Naive B cell (primary cell): ENCODE measurements at places on chromosomes 2 and 18. TPM values are rescaled to one million over a fixed set of nuclear protein-coding genes. Genes with fewer than 3 reads are reported as not detected.

Gene CTIF
- polyA plus RNA-seq: 0.29 TPM

GRCh38 chr18:13611601-13612195 is 114.7 kb downstream of the FAM210A start:
- H3K27ac ChIP-seq: peak overlapping the region; percentile 99
- H3K27me3 ChIP-seq: no peaks in the 10 kb centered on the region
- no peaks in the 10 kb centered on the region for H3K36me3 ChIP-seq
- no peak for DNase-seq
- H3K4me3 ChIP-seq: peak overlapping the region; percentile 91

- H3K36me3 ChIP-seq: peaks cover 20% of the 10 kb centered on the region
- peaks cover 10% of the 10 kb centered on the region for H3K4me1 ChIP-seq
- H3K27me3 ChIP-seq: no peaks in the 10 kb centered on the region
- H3K4me3 ChIP-seq: no peak overlapping the region
These were observed 38.7 kb downstream of the PLEKHB2 start for GRCh38 chr2:131143803-131144202.

Gene NAT8
- polyA plus RNA-seq: not detected

GRCh38 chr2:35365859-35366258 is 989.7 kb upstream of the CRIM1 start:
- H3K36me3 ChIP-seq: no peaks in the 10 kb centered on the region
- H3K4me1 ChIP-seq: no peaks in the 10 kb centered on the region
- H3K27me3 ChIP-seq: no peaks in the 10 kb centered on the region
- H3K27ac ChIP-seq: no peak overlapping the region
- no peak for DNase-seq

- H3K4me1 ChIP-seq: peaks cover 17% of the 10 kb centered on the region
- H3K36me3 ChIP-seq: peaks cover 13% of the 10 kb centered on the region
- H3K27me3 ChIP-seq: no peaks in the 10 kb centered on the region
These were observed 24.9 kb downstream of the MTCL1 start for GRCh38 chr18:8730080-8730827.

Gene TMEM169
- not detected for polyA plus RNA-seq

- H3K4me3 ChIP-seq: no peak overlapping the region
- peaks cover 5% of the 10 kb centered on the region for H3K4me1 ChIP-seq
- H3K27me3 ChIP-seq: no peaks in the 10 kb centered on the region
- DNase-seq: no peak
These were observed 152.8 kb upstream of the VRK2 start for GRCh38 chr2:57893786-57894185.

DNA sequence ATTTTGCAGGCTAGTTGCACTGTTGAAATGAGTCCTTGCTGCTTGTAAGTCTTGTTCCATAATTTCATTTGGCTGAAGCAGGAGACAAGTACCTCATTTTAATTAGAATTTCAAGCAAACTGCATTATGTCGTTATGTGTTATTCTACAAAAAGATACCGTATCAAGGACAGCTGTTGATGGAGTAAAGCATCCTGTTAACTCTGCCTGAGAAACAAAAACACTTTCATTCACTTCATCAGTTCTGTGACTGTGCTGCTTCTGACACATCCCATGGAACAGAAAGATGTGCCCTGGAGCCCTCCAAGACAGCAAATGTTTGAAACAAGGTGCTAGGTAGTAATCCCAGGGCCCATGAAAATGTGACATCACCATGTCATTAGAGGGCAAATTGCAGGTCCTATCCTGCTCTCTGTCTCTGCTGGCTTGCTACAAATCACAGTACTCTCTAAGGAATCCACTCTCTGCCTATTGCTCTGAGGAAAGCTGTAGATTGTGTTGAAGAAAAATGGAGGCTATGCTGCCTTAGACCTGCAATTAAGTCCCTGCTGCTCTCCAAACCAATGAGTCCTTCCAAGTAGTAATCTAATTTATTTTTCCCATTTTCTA is 209.7 kb upstream of the PARD3B start:
- no peak overlapping the region for H3K27ac ChIP-seq
- H3K4me1 ChIP-seq: no peaks in the 10 kb centered on the region
- no peak for DNase-seq
- H3K4me3 ChIP-seq: no peak overlapping the region
- H3K27me3 ChIP-seq: peaks cover 19% of the 10 kb centered on the region

Gene GRB14
- polyA plus RNA-seq: not detected

DNA sequence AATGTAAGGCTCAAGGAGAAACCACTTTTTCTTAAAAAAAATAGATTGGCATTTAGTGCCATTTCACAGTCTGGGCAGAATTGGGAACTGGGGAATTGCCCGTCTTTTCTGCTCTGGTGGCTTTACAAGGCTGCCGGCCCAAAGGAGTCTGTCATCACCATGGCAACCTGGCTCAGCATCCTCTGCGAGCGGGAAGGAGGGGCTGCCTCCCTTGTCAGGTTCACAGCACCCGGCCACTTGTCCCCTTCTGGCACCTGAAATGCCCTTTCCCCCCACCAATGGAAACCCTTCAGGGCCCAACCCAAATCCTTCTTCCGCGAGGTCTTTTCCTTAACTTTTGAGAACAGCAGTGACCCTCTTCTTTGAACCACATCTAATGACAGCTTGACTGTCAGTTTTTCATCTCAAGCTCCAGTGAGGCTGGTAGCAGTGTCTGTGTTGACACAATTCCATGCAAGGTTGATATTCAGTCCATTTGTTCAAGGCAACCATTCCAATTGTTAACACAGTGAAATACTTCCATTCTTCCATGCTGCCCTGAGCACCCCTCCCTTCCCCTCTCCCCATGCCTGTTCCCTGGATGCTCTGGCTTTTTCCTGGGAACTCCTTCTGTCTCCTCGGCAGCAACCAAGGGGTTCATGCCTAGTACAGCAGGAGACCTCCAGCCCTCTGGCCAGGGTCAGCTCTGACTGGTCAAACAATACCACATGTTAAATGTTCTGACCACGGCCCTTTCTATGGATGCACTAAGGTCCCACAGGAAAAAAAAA is 79.6 kb downstream of the DNER start:
- peaks cover 21% of the 10 kb centered on the region for H3K27me3 ChIP-seq
- H3K27ac ChIP-seq: no peak overlapping the region
- peak overlapping the region; percentile 42 for H3K4me3 ChIP-seq
- DNase-seq: no peak
- no peaks in the 10 kb centered on the region for H3K36me3 ChIP-seq

Gene DNER
- not detected for polyA plus RNA-seq

DNA sequence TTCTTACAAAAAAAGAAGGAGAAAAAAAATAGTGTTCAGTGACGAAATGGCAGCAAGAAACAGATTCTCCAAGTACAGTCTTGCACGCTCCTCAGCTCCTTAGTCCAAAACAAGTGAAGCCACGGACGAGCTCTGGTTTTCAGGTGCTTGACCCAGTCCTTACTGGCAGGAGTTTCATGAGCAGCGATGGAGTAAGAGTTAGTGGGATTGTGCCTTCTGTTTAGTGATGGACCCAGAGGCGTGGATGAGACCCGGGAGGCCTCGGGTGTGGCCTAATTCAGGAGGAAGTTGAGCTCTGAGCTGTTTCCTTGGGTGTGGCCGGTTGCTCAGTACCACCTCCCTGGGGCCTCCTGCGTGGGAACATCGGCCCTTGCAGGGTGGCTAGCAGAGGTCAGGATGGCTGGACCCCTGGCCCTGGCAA is 52.0 kb downstream of the KIF5C start:
- DNase-seq: peak; percentile 4
- peak overlapping the region; percentile 88 for H3K27ac ChIP-seq
- no peaks in the 10 kb centered on the region for H3K36me3 ChIP-seq

GRCh38 chr2:156057647-156058046 is 274.9 kb downstream of the NR4A2 start:
- no peaks in the 10 kb centered on the region for H3K36me3 ChIP-seq
- H3K27ac ChIP-seq: no peak overlapping the region
- H3K4me1 ChIP-seq: no peaks in the 10 kb centered on the region
- no peak overlapping the region for H3K4me3 ChIP-seq
- DNase-seq: no peak

GRCh38 chr2:11903085-11903606 is 156.7 kb downstream of the LPIN1 start:
- no peak for DNase-seq
- peaks cover 44% of the 10 kb centered on the region for H3K4me1 ChIP-seq
- no peaks in the 10 kb centered on the region for H3K27me3 ChIP-seq
- H3K4me3 ChIP-seq: no peak overlapping the region

DNA sequence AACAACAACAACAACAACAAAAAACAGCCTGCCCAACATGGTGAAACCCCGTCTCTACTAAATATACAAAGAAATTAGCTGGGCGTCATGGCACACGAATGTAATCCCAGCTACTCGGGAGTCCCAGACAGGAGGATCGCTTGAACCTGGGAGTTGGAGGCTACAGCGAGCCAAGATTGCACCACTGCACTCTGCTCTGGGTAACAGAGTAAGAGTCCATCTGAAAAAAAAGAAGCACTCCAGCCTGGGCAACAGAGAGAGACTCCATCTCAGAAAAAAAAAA is 344.1 kb upstream of the PLGLB2 start:
- H3K4me3 ChIP-seq: peak overlapping the region; percentile 33
- no peaks in the 10 kb centered on the region for H3K36me3 ChIP-seq
- H3K27me3 ChIP-seq: no peaks in the 10 kb centered on the region
- no peaks in the 10 kb centered on the region for H3K4me1 ChIP-seq
- no peak for DNase-seq

DNA sequence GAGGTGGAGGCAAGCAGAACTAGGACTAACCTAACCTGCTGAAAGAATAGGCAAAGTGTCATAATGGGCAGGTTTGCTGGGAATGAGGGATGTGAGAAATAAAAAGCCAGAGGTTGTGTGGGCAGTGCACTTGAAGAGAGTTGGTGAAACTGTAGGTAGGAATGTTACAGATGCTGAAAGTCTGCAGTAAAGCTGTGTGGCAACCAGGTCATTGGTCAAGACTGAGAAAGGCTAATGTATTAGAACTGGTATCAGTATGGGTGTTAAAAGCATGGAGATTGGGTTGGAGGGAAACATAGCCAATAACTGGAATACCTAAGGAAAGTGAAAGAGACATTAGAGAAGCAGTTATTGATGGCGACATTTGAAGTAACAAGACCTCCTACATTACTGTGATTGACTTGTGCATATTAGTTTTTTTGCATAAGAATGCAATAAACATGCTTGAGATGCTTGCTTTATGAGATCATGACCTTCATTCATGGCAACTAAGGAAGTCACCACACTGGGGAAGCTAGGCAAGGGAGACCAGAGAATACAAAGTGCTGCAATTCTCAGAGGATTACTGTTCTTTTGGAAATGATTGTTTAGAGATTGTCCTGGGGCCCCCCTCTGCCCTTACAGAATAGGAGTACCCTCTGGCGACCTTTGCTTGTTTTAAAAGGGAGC is 11.8 kb downstream of the GULP1 start:
- no peaks in the 10 kb centered on the region for H3K27me3 ChIP-seq
- DNase-seq: no peak
- H3K4me1 ChIP-seq: no peaks in the 10 kb centered on the region
- no peak overlapping the region for H3K4me3 ChIP-seq
- no peak overlapping the region for H3K27ac ChIP-seq
- no peaks in the 10 kb centered on the region for H3K36me3 ChIP-seq

Gene SLC5A7
- polyA plus RNA-seq: not detected

Gene DPYSL5
- not detected for polyA plus RNA-seq
